ENCODE measurements at places on chromosomes 16 and 17.

GRCh38 chr17:43662413-43663141 lies 855 bp upstream of the MEOX1 start:
- DNase-seq, result no peak

GRCh38 chr17:64420143-64420670 lies 28.7 kb upstream of the MILR1 start:
- DNase-seq, result peak; percentile 71

GRCh38 chr17:45641541-45641940 lies 142.6 kb upstream of the CRHR1 start:
- no peak for DNase-seq

GRCh38 chr16:8708536-8708935 lies 34.1 kb downstream of the ABAT start:
- DNase-seq, result no peak

DNA sequence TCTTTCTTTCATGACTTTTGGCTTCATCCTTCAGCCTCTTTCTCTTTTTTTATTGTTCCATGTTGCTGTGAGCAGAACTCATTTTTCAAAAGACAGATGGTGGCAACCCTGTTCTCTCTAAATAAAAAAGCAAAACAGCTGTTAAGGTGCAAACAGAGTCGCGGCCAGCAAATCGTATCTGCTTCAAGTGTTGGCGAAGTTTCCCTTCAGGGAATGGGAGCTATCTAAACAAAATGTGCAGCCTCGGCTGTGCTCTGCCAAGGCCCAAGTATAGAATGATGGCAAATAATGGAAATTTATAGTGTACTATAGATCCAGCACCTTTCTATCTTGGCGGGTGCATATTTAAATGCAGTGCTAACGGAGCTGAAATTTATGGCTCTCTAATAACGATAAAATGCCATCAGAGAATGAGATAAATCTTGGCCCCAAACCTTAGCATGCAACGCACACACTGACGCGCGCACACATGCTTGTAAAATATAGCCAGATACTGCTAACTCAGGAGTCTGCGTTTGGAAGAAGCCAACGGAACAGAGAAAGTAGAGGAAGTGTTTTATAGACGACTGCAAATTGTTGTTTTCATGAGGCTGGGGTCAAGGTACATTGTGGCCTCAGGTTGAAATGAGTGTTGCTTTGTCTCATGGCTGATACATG lies 315.5 kb upstream of the RBFOX1 start:
- no peak for DNase-seq

GRCh38 chr16:3859889-3860288 lies 20.6 kb downstream of the CREBBP start:
- no peak for DNase-seq

GRCh38 chr16:53872248-53873221 lies 168.6 kb downstream of the FTO start:
- DNase-seq, result no peak

DNA sequence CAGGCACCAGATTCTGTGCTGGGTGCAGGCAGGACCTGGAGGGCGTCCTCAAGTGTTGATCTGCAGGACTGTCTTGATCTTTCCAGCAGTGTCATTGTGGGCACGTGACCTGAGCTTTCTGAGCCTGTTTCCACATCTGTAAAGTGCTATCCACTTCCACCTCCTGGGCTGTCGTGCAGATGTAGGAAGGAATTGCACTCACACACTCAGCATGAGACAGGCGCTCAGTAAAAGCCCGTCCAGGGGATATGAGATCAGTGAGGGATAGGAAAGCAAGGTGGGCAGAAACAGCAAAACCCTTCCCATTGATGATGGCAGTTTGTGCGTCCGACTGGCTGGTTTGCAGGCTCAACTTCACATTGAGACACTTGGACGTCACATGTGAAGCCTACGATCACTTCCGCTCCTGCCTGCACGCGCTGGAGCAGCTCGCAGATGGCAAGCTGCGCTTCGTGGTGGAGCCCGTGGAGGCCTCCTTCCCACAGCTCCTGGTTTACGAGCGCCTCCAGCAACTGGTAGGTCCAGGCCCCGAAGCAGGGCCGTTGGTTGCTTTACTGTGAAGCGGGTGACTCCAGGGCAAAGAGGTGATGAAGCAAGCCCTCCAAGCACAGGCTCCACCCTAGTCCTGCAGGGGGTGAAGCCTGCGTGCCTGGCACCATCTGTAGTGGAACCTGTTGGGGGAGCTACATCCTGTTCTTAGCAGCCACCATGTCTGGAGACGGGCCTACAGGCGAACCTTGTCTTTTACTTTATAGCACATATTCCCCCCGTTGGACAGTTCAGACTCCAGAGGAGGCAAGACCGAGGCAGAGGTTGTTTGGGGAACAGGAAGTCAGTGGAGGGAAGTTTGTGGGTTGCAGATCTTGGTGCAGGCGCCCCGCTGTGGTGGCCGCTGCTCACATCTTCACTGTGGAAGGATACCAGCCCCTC lies 23.0 kb downstream of the METTL22 start:
- DNase-seq, result no peak

- DNase-seq, result no peak
Measured at GRCh38 chr17:1043601-1044251, 46.8 kb downstream of the TIMM22 start.

DNA sequence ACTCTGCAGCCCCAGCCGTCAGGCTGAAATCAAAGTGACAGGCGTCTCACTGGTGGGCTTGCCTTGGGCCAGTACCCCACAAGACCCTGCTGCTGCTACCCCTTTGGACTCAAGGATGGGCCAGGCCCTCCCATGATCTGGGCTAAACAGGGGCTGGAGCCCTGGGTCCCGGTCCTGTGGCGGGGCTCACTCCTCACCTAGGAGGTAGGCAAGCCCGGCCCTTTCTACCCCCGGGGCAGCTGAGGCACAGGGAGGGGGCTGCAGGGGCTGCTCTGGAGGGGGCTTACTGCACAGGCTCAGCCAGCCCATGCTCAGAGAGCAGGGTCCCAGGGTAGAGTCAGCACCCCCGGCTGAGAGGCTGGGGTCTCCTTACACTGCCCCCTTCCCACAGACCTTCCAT lies 23.6 kb downstream of the KATNB1 start:
- DNase-seq, result no peak

DNA sequence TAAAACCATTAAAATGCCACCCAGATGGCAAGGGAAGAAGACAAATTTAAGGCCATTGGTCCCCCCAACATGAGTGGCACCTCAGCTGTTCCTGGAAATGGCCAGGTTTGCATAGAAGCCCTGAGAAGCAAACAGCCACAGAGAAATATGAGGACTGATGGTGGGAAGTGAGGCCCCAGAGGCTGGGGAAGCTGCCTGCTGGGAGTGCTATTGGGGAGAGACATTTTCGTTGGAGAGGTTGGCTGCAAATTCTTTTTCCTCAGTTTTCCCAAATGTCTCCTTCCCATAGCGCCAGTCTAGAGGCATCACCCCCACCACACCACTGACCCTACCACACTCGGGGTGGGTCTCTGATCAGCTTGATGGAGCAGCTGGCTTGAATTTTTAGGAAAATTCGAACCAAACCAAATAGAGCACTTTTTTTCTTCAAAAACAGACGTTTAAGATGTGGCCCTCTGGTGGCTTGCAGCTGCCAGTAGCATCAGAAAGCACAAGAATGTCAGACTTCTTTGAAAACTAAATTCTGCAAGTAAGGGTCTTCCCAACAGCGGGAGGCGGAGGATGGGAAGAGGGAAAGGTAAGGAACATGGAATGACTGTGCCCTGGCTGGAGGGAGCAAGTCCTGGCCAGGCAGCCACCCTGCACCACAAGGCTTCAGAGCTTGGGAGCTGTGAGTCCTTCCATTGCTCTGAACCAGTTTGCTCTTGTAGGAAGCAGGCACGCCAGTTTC lies 13.2 kb upstream of the SLC12A3 start:
- no peak for DNase-seq

GRCh38 chr17:39738983-39739884 lies 1.5 kb downstream of the GRB7 start:
- DNase-seq, result peak; percentile 91

GRCh38 chr16:49956915-49957314 lies 68.1 kb upstream of the CNEP1R1 start:
- DNase-seq, result no peak

- no peak for DNase-seq
Measured at GRCh38 chr17:82486231-82487094, 27.9 kb downstream of the NARF start.

DNA sequence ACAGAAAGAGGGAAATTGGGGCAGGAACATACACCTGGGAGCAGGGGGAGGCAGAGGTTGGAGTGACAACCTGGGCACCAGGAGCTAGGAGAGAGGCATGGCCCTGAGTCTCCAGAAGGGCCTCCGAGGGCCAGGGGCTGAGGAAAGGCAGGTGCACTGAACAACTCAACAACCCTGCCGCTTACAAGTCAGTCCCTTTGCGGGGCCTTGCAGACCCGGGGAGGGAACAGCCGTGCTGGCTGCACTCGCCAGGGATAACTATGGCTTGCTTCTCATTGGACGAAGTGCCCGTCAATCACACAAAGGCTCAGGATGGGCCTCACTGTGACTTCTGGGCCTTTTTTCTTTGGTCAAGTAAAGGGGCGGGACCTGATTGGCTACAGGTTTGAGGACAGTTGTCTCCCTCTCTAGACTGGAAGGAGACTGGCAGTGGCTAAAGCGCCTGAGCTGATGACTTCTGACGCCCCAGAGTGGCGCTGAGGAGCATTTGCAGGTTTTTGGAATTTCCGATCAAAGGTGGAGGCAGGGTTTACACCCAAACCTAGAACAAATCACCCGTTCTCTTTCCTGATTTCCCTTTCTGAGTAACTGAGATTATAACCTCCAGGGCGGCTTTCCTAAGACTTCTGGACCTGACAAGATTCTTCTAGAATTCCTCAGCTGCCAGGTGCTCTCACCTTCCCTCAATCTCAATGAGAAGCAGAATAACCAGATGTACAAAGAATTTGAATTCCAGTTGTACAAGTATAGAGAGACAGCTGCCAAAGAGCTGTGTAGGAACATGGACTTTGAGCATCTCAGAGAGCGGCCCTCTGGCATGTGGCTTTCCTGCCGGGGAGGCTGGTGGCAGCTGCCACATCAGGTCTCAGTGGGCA lies 27.6 kb upstream of the ST6GALNAC2 start:
- peak; percentile 95 for DNase-seq

- DNase-seq, result no peak
Measured at GRCh38 chr17:77728871-77729270, 229.6 kb upstream of the TNRC6C start.

- no peak for DNase-seq
Measured at GRCh38 chr17:36858119-36859002, 78.9 kb upstream of the LHX1 start.

- no peak for DNase-seq
Measured at GRCh38 chr17:34580685-34581445, 1.5 kb downstream of the TMEM132E start.

DNA sequence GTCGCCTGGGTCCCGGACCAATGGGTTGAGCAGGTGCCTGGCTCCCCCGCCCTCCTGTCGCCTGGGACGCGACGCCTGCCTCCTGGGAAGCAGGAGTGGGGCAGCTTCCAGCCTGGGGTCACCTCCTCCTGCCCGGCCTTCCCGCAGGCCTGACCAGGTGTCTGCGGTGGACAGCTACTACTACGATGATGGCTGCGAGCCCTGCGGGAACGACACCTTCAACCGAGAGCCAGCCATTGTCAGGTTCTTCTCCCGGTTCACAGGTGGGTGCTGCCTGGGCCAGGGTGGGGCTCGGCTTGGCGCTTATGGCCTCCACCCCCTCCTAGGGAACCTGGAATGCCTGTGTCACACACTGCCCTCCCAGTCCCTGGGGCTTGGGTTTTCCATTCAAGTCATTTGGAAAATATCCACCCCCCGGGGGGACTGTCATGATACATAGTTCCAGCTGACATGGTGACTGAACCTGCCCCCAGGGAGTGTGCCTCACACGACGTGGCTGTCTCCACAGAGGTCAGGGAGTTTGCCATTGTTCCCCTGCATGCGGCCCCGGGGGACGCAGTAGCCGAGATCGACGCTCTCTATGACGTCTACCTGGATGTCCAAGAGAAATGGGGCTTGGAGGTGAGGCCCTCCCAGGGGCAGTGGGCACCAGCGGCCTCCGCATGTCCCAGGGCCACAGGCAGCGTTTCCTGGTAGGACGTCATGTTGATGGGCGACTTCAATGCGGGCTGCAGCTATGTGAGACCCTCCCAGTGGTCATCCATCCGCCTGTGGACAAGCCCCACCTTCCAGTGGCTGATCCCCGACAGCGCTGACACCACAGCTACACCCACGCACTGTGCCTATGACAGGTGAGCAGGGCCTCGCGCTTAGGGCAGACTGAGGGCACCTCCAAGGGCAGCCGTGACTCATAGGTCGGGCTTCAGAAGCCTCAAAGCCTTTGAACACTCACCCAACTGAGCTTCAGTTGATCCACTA lies 2.3 kb downstream of the DNASE1 start:
- DNase-seq, result no peak

- DNase-seq, result no peak
Measured at GRCh38 chr16:11202260-11203091, 53.5 kb downstream of the SOCS1 start.

GRCh38 chr17:30398328-30399041 lies 19.8 kb downstream of the CPD start:
- DNase-seq, result no peak

- no peak for DNase-seq
Measured at GRCh38 chr16:47966325-47966724, 189.5 kb downstream of the ABCC12 start.

GRCh38 chr17:62700964-62701705 lies 73.7 kb downstream of the MRC2 start:
- DNase-seq, result no peak

- no peak for DNase-seq
Measured at GRCh38 chr17:67518876-67519275, 141.8 kb downstream of the PITPNC1 start.

GRCh38 chr17:68431045-68431608 lies 26.2 kb downstream of the WIPI1 start:
- DNase-seq, result no peak

GRCh38 chr16:84461029-84461412 lies 43.4 kb downstream of the MEAK7 start:
- DNase-seq, result no peak

DNA sequence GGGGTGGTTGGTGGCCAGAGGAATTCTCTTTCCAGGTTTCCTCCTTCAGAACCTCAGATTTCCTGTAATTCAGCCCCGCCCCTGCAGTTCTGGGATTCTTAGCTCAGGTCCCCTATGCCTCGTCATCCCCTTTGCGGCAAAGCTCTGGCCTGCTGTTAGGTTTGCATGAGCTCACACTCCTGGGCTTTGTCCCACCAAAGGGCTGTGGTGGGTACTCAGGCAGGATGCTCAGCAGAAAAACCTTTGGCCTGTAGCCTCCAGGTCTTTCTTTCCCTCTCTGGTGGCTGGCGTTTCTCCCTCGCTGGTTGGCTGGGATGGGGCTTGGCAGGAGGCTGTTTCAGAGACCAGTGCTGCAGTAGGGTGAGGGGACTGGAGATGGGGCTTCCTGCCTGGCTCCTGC lies 9.6 kb upstream of the PLEKHG4 start:
- DNase-seq, result no peak

DNA sequence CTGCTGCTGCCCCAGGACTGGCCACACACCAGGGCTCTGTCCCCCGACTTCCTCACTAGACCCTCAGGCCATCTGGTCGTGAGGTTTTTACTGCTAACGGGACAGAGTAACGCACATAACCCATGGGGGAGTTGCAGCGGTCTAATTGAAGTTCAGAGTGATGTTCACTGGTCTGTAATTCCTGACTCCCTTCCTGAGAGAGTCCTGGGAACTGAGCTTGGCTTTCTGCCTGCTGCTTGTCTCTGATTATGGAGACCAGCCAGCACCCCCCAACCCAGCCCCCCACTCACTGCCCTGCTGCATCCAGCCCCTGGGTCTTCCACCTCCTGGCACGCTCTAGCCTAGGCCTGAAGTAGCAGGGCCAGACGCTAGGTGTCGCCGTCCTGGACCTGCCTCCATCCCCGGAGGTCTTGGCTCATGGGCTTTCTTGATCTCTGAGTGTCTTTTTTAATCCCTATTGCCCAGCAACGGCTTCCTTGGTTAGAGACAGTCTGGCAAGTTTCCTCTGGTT lies 192.9 kb downstream of the CCDC182 start:
- DNase-seq, result peak; percentile 48
